Mucosa of gallbladder (tissue), 1 donor: ENCODE measurements at places on chromosomes 11 and 22. TPM values are rescaled to one million over a fixed set of nuclear protein-coding genes. Genes with fewer than 3 reads are reported as not detected.

DNA sequence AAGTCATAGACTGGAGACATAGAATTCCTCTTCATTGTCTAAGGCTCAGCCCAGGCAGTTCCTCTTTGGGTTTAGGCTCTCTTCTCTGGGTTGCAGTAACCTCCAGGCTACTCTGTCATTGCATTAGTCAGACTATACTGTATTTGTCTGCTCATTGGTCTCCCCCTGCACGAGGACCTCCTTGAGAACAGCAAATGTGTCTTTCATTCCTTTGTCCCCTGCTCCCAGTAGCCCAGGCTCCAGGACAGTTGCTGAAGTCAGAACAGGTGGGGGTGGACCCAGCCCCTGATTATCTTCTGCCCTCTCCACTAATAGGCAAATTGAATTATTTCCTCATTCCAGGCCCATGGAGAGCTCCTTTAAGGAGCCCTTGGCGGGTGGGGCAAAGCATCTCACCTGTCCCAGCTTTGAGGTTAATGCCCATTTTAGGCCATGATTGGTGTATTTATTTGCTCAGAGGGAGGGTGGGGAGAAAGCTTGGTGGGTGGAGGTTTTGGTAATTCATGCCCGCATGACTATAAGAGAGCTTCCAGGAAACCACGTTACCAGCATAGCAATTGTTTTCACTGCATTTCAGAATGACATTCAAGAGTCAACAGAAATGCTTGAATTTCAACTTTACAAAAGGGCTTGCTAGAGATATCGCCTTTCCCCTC, 40.9 kb downstream of the NAV2 start:
- DNase-seq: no peak

DNA sequence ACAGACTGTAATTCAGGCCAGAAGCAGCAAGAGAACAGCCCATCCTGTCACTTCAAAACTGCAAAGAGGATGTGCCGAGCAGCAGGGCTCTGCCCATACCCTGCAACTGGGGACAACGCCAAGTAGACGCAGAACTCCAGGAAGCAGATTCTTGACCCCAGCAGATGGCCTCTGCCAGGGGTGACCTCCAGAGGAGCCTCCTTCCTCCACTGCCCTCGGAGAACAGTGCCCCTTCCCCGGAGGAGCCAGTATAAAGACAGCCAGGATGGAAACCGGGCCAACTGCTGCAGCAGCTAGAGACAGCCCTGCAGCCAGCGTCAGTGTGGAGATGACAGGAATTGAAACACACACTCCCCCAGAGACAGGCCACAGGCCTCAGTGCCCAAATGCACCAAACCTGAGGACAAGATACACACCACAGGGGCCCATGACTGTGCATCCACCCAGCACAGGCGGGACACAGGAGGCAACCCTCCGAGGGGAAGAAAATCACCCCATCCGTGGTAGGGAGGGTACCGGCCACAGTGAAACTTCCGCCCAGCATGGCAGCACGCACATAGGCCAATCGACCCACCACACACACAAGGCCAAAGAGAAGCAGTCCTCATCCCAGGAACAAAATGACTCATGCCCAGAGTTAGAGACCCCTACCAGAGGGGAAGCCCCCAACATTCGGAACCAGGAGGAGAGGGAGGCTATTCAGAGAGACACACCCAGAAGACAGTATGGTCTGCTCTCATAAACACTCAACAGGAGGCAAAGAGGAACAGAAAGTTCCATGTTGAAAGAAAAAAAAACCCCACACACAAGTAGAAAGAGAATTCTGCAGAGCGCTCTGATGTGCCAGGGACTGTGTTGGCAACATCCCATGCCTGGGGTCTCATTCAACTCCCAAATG, 5.6 kb downstream of the AHNAK start:
- DNase-seq: peak; percentile 49

OR8A1 gene
- total RNA-seq: not detected

GRCh38 chr11:67382276-67383136, 9.1 kb upstream of the CLCF1 start:
- peak; percentile 86 for DNase-seq

HTATIP2 gene
- total RNA-seq: 90.6 TPM
